Endodermal cell (in vitro differentiated cells): ENCODE measurements at places on chromosomes 7 and 10.

DNA sequence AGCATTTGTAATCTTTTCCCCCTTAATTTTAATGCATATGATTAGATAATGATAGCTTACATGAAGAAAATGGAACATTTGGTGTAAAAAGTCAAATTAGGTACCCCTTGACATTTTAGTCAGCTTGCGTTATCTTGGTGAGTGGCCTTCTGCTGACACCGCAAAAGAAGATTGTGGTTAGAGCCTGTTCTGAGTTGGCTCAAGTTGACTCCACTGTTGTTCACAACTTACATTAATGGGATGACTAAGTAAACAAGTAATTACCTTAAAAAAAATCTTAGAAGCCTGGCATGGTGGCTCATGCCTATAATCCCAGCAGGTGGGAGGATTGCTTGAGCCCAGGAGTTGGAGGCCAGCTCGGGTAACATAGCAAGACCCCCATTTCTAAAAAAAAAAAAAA, 24.2 kb downstream of the TRRAP start:
- DNase-seq: no peak

DNA sequence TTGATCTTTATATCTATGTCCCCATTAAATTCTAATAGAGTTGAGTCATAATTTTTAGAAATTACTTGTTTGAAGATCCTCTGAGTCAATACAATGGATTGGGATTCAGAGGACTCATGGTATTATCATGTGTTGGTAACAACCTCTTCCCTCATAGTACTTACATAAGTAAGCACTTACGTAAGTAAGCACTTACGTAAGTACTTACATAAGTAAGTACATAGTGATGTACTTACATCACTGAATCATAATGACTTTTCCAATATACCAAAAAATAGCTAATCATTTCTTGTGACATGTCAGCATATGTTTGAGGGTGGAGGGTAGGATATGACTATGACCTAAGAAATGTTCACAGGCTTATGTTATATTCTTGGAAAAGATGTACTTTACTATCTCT, 740.5 kb downstream of the SORCS1 start:
- no peak for DNase-seq

DNA sequence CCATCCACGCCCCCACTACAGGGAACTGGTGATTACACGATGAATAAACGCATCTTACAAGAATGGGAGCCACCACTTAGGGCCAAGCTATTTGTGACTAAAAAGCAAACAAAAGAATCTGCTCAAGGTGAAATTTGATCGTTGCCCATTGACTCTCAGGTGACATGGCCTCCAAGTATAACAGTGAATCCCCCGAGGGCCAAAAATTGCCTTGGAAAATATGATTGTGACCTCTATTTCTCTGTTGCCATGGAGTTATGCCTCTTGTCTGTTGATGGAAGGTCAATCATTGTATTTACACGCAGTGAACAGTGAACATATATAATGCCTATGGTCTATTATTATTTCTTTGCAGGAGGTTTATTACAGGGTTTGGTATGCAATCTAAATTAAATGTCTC, 282.3 kb downstream of the KLF6 start:
- DNase-seq: no peak

DNA sequence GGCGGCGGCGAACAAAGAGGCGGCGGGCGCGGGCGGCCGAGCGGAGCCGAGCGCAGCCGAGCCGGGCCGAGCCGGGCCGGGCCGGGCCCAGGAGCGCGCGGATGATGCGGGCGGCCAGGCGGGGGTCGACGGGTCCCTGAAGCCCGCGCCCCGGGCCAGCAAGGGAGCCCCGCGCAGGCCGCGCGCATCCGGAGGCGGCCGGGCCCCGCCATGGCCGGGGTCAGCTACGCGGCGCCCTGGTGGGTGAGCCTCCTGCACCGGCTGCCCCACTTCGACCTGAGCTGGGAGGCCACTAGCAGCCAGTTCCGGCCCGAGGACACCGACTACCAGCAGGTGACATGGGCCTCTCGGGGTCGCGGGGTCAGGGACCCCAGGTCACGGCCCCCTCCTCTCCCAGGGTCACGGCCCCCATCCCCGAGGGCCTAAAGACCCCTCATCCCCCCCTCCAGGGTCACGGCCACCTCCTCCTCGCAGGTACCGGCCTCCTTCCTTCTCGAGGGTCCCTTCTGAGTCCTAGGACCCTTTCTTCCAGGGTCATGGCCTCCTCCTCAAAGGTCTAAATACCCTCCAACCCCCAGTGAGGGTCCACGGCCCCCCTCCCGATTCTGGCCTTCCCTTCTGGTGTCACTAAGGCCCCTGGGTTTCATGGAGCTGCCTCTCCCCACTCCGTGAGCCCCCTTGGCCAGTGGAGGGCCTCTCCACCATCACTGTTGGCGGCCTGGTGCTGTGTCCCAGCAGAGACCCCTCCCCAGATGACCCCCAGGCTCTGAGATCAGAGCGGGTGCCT, at the start of gene TTYH3:
Gene TTYH3, plus strand, starts transcription at position 41 of the 787 bp plus-strand sequence. Its CDS starts 170 bp downstream, at position 211.
- peak; percentile 79 for DNase-seq

DNA sequence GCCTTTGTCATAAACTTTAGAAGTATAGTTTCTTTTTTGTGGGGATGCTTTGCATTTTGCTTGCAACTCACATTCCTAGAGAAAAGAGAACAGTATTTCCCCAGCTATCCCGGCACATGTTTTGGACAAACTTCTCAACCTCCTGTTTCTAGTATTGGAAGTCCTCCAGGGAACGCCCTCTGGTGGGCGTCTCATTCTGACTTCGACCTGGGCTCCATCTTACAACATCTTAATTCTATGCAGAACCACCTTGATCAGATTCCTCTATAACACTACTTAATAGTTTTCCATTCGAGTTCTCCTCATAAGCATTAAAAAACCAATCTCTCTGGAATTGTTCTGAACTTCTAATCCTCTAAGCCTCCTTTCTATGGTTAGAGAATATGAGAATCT, 139.5 kb upstream of the FZD8 start:
- peak; percentile 86 for DNase-seq

- no peak for DNase-seq
Measured at GRCh38 chr7:55381696-55382095, 16.6 kb downstream of the LANCL2 start.

- no peak for DNase-seq
Measured at GRCh38 chr10:5643346-5644067, 22.9 kb downstream of the ASB13 start.

- no peak for DNase-seq
Measured at GRCh38 chr7:18521945-18522566, 26.5 kb downstream of the HDAC9 start.

DNA sequence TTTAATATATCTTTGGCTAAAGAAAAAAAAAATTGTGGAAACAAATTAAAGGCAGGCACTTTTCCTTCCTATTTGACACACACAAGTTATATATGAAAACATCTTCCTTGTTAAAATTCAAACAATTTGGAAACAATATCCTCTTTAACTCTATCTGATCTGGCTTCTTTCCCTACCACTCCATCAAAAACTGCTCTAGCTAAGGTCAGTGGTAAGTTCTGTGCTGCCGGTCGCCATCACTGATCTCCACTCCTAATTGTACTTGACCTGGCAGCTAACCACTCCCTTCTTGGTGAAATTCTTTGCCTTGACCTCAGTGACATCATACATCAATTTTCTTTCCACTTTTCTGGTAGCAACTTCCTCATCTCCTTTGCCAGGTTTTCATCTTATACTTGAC, 47.9 kb upstream of the MRLN start:
- DNase-seq: no peak

DNA sequence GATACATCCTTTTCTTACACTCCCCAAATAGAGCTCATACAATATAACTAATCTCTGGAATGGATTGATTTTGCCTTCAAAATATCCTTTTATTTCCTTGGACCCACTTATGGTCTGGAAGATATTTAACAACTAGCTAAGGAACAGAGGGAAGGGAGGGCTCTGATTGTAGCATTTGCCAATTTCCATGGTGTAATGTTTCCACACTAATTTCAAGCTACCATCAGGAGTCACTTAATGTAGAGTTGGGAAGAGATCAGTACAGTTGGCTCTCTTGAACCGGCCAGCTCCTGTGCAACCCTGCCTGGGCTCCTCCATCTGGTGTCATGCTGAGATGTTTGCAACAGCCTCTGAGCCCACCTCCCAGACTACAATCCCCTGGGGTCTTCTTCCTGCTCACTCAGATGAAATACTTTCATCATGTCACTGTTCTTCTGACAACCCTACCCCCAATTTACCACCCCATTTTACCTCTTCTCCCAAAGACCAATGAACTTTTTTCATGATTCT, 8.0 kb upstream of the IL6 start:
- no peak for DNase-seq

DNA sequence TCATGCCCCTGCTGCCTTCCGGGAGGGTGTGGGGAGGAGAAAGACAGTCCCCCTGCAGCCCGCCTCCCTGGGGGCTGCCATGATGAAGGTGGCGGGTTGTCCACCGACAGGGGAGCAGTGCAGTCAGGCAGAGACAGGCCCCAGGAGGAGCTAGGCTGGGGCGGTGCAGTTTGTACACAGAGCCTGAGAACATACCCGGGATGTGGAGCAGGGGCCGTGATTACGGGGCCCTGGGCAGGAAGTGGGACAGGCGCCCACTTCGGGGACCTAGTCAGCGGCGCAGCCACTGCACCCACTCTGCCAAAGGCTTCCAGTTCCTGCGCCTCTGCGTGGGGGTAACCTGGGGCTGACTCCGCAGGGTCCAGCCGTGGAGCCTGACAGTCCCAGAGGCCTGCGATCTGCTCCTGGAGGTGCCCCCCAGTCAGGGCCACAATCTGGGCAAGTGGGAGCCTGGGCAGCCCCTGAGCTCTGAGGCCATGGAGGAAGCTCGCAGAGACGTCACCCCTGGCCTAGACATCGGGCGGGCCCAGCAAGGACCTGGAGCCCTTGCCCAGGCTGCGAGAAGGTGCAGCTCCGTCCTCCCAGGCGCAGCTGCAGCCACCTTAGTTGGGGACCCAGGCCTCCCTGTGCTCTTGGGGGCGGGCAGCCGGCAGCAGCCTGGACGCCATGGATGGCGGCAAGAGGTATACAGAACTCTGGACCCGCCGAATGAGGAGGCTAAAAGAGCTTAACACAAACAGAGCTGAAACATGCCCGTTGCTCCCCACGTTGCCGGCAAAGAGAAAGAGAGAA, 1356.8 kb downstream of the XPNPEP1 start:
- peak; percentile 43 for DNase-seq

- DNase-seq: no peak
Measured at GRCh38 chr7:87038993-87039690, 20.3 kb downstream of the ELAPOR2 start.

DNA sequence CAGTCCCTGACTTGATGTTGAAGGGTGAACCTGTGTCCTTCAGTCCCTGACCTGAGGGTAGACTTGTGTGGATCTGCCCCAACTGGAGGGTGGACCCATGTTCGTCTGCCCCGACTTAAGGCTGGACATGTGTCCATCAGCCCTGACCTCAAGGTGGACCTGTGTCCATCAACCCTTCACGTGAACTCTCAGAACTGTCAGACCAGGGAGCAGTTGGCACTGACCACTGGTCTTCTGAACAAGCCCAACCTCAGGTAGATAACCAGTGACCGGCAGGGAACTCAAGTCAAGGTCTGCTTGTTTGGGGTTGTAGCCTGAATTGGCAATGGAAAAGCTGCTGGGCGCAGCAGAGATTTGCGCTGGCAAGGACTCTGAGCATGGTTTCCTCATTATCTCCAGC, 96.5 kb downstream of the ADCY1 start:
- DNase-seq: no peak

GRCh38 chr7:105880571-105881330, 4.4 kb upstream of the ATXN7L1 start:
- peak; percentile 38 for DNase-seq

GRCh38 chr7:13802651-13803050, 186.8 kb downstream of the ETV1 start:
- no peak for DNase-seq

DNA sequence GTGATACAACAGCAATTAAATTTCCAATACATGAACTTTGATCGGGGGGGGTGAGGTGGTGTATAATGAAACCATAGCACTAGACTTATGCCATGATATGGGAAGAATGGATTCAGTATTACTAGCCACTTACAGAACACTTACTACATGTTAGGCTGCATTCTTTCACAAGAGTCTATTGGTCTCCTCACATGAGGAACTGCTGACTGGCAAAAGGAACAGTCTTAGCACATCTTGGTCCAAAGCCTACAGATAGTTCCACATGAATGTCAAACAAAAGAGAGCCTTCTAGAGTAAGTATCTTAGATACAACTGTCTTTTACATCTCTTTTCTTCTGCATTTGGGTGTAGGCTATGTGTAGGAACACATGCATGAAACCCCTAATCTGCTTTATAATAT, 115.9 kb upstream of the DNAJB12 start:
- no peak for DNase-seq

DNA sequence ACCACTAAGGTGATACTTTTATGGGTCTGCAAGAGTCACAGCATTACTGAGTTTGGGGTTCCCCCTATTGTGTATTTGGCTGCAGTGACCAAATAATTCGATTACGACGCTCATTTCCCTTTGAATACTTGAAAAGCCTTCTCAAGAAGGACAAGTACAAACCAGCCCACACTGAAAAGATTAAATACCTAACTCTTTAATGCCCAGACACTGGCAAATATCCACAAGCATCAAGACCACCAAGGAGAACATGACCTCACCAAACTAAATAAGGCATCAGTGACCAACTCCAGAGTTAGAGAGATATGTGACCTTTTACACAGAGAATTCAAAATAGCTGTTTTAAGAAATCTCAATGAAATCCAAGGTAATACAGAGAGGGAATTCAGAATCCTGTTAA, 31.8 kb upstream of the SFTPD start:
- no peak for DNase-seq

DNA sequence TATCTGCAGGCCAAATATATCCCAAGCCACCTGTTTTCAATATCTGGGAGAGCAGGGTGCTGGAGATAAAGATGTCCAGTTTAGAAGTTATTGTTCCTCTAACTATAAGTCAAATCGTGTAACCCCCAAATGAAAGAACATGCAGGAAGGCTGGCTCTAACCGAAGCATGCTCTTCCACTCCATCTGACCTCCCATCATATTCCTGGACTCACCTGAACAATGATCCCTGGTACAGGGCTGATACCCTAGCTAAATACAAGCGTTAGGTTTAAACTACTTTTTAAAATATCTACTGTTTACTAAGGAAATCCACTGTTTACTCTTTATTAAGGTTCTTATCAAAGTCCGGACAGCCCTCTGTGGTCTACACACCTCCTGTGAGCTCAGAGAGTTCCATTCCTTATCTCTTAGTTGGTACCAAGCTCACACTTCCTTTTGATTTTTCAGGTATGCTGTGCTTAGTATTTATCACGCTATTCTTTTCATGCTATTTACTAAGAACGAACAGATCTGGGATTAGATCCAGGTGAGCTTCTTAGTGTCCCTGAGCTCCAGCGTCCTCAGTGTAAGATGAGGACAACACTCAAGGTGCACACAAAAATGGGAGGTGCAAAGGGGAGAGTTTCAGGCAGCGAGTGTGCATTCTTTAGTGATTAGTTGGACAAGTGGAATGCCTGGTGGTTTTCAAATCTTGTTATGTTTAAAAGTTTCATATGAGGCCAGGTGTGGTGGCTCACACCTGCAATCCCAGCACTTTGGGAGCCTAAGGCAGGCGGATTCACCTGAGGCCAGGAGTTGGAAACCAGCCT, 23.6 kb upstream of the COBL start:
- DNase-seq: peak; percentile 34

- no peak for DNase-seq
Measured at GRCh38 chr10:104293011-104293410, 24.0 kb downstream of the GSTO2 start.

- DNase-seq: no peak
Measured at GRCh38 chr10:133353988-133354605, 3.7 kb downstream of the FUOM start.

GRCh38 chr7:73577627-73578341, 595 bp downstream of the TBL2 start:
- no peak for DNase-seq
